GM20000 (cell line): ENCODE measurements at places on chromosomes 11 and 22.

DNA sequence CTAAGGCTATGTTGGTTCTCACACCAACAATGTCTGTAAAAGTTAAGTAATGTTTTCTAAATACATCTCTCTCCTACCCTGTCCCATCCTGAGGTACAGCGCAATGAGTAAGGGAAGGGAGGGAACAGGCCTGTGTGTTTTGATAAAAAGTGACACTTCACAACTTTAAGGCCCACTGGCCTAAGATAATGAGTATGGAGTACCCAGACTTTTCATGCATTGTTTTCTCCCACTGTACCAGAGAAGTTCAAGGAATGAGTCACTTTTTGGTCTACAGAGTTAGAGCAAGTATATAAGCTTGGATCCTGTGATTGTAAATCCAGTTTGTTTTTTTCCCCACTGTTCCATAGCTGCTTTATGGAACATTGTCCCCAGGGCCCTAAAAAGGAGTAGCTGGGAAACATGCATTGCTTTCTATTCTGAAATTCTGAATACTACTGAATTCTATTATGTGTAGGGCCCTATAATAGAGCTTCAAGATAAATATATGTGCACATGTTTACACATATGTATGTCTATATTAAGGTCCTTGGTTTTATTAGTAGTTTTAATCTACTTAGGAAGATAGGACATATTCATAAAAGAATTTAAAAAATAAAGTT lies 29.8 kb downstream of the KCNE3 start:
- no peak for DNase-seq

- no peak for DNase-seq
These were observed 19.8 kb upstream of the PGM2L1 start for GRCh38 chr11:74417860-74418508.

DNA sequence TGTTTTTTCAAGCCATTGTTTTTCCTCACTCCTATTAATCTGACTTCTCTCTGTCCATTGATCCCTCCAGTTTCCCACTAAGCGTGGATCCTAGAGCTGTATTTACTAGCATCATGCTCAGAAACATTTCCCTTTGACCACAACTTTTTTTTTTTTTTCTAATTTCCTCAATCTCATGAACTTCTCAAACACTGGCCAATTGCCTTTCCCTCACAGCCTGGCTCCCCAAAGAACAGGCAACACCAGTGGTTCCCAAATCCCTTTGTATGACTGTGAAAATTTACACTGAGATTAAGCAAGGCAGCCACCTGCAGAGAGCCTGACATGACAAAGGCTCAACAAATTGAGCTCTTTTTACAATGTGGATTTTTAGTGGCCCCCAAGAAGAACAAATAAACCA lies 1.4 kb upstream of the TPP1 start:
- DNase-seq: no peak

DNA sequence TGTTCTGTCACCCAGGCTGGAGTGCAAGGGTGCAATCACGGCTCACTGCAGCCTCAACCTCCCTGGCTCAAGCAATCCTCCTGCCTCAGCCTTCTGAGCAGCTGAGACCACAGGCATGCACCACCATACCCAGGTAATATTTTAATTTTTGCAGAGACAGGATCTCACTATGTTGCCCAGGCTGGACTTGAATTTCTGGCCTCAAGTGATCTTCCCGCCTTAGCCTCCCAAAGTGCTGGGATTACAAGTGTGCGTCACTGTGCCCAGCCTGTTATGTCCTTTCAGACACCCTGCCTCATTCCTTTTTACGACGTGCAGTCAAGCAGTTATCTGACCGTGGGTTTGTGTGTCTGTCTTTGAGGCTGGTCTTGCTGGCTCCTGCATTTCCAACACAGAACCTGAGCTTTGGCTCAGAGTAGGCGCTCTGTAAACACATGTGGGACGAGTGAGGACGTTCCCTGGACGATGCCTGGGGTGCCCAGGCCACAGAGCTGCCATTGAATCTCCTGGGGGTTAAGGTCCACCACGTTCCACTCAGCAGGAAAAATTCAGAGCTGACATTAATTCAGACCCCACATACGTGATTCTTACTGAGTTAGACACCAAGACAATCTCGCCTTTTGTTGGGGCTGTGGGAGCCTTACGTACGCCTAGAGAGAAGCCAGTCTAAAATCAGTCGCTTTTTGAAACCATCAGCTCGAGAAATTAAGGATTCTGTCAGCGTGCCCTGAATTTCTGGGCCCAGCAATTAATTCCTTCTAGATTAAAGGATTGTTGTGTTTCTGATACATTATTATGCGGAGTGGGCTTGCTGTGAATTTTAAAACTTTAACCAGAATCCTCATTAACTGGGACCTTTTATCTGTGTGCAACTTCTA lies 21.5 kb upstream of the EMID1 start:
- no peak for DNase-seq
